ENCODE measurements at places on chromosomes 2 and 18.

DNA sequence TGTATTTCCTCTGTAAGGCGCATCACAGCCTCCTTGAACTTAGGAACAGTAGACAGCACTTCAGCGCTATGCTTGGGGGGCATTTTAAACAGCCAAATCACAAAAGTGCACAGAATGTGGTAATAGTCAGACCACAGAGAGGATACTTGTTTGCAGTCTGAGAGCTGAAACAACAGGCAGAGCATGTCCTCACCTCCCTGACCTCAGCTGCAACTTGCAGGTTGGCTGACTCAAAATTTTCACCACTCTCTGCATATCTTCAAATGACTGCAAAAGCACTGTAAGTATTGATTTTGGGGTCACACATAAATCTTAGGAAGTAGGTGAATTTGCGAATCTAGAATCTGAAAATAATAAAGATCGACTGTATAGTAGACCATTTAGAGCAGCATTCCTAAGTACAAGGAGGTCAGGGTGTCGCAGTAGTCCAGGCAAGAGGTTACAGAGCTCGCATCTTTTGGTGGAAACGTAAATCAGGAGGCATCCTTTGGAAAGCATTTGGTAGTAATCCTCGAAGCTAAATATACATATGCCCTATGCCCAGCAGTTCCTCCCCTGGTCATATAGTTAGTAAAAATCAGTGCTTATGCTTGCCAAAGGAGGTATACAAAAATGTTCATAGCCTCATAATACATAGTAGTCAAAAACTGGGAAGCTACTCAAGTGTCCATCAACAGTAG, 108.2 kb upstream of the MYCN start:
- no peak for DNase-seq

DNA sequence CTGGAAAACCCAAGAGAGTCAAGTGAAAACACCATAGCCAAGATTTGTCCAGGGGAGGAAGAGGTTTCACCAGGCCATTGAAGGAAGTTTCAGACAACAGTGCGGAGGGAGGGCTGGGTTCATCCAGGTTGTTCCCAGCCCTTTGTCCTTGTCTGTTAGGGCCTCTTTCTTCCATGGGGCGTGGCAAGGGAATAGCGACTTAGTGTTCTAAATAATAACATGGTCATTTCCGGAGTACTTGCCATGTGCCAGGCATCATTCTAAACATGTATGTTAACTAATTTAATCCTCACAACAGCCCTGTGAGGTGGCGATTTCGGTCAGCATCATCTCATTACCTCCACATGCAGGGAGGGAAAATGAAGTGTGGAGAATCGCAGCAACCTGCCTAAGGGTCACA, 77.3 kb downstream of the TCF7L1 start:
- DNase-seq, result no peak

GRCh38 chr18:59002974-59003594, 136.6 kb upstream of the SEC11C start:
- DNase-seq, result no peak

GRCh38 chr2:159683817-159684216, 28.5 kb upstream of the MARCHF7 start:
- no peak for DNase-seq

DNA sequence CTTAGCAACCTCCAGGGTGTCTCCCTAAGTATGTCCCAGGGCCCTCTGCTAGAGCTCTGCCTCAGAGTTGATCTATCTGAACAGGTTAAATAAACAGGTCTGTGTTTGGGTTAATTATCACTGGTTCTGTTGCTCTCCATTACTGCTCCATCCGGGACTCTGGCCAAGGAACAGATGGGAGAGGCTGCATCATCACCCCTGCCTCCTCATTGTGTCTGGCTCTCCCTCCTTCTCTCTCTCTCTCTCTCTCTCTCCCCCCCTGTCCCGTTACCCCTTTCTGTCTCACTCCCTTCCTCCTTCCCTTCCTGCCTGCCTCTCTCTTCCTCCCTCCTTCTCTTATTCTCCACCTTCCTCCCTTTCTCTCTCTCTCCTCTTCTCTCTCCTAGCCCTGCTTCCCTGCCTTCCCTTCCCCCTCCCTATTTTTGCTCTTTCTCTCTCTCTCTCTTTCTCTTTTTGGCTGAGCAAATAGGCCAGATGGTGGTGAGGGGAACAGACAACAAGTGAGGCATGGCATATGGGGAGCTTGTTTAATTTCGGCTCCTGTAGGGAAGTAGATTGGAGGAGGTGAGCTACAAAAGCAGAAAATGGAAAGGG, 62.1 kb downstream of the SETBP1 start:
- DNase-seq, result no peak

DNA sequence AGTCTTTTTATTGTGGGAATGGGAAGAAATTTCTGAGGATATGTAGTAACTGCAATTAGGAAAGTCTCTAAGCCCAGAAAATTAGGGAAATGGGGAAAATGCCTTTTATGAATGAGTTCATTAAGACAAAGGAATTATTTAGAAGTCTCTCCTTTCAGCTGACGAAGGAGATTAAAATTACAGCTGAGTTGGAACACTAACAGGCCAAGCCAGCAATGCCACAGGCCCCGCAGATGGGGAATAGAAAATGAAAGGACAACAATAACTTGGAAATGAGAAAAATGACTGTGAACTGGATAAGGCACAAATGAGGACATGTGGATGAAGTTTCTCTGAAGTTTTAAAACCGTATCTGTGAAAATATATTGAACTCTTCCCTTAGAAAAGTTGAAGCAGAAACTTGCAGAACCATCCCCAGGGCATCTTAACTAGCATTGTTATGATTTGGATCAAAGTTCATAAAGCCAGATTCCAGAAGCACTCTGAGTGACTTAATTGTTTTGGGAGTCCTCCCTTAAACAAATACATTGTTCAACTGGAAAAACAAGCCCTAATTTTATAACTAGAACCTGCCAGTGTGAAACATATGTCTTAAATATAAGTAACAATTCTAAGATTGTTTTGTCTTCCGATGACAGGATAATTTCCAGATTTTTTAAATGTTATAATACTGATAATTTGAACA, 51.3 kb downstream of the C2orf76 start:
- no peak for DNase-seq

- DNase-seq, result no peak
Observed at GRCh38 chr2:79966369-79966768, 338.2 kb downstream of the LRRTM1 start.

- no peak for DNase-seq
Observed at GRCh38 chr18:45253056-45253565, 362.2 kb upstream of the SLC14A2 start.

GRCh38 chr18:30828700-30829099, 213.8 kb downstream of the DSC3 start:
- DNase-seq, result no peak

- no peak for DNase-seq
Observed at GRCh38 chr2:21412944-21413443, 289.2 kb downstream of the TDRD15 start.

GRCh38 chr2:199460846-199461710, 3.3 kb upstream of the SATB2 start:
- DNase-seq, result no peak

DNA sequence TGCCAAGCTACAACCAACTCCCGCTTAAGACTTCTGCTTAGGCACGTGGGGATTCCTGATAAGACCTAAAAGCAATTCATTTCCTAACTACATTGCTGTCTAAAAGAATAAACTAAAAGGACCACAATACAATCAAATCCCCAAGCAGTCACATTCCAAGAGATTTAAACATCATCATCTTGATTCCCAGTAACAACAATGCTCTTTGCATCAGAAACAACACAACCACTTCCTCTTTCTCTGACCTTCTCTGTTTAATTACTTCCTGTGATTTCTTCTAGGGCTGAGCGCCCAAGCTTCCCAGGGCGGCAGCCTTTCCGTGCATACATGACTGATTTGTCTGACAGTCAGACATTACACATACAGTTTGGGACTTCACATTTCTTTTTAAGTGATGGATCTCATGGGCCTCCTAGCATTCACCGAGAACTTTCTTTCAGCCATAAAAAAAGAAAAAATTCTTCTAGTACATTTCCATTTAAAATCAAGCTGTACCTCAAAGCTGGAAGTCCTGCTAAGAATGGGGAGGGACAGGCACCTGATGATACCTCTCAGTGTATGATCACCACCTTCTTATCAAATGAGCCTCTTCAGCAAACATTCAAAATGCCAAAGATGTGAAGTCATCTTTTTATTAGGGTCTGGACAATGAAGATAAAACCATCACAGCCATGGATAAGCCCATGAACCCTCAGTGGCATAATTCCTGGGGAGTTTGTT, 11.5 kb downstream of the SPRED2 start:
- DNase-seq, result no peak

Data from activated CD4-positive, alpha-beta T cell treated with anti-CD3 and anti-CD28 coated beads, Interleukin-2, amount 50 U/mL, for 24 hours (primary cell).